Thoracic aorta (tissue), 2 donors: ENCODE measurements at places on chromosomes 12 and 14. TPM values are rescaled to one million over a fixed set of nuclear protein-coding genes. Genes with fewer than 3 reads are reported as not detected.

RAD9B gene
- 0.21 TPM for total RNA-seq

SYNDIG1L gene
- 0.21 TPM for total RNA-seq

NDRG2 gene
- 139 TPM for total RNA-seq

KLHL33 gene
- 0.14 TPM for total RNA-seq

ARHGAP9 gene
- total RNA-seq = 32.0 TPM

SIX1 gene
- 2.6 TPM for total RNA-seq

DNA sequence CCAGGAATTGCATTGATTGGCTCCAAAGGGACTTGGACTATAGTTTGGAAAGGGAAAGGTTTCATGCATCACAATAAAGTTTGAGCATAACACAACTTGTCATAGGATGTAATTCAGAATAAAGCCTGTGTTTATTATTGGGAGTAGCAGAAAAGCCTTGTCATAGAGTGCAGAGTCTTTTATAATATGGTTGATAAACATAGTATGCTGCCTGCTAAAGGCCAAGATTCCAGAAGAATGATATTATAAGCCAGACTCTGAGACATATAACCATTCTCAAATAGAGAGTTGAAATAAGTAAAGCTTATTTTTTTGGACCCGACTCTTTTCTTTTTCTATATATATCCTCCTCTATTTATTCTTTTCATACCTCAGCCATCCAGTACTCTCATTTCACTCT, 207.3 kb downstream of the LRIG3 start:
- H3K27me3 ChIP-seq = no peaks in the 10 kb centered on the region
- H3K36me3 ChIP-seq = no peaks in the 10 kb centered on the region
- no peak overlapping the region for H3K4me3 ChIP-seq
- no peak overlapping the region for H3K27ac ChIP-seq
- H3K4me1 ChIP-seq = no peaks in the 10 kb centered on the region

- no peaks in the 10 kb centered on the region for H3K4me1 ChIP-seq
- H3K27me3 ChIP-seq = no peaks in the 10 kb centered on the region
- H3K4me3 ChIP-seq = no peak overlapping the region
These were observed 210.9 kb upstream of the ARID2 start for GRCh38 chr12:45518291-45519235.

DNA sequence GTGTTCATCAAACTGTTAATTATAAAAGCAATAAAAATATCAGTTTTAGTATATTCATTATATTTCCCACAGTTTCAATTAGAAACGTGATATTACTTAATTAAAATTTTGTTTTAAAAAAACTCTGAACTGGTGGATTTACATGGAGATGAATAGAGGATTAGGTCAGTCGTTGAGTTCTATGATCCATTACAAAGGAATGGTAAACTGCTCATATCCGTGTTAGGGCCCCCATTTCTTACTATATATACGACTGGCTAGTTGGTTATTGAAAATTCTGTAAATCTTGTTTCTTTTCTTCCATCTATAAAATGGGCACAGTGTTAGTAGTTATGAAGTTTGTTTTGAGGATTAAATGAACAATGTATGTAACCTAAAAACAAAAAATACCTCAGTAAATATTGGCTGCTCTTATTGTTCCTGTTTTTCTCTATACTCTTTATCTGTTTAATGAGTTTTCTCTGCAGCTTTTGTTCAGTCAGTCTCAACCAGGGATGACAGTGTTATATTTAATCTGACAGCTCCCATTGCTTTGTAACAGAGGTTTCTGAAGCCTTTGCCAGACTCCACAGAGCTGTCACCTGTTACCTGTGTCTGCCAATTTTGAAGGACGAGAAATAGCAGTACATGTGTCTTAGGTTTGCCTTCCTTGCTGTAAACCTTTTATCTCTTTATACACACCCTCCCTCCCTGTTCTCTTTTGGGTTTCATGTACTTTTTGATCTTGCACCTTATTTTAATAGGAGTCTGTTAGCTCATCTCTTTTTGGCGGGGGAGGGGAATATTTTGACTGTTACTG, 41.5 kb downstream of the FRS2 start:
- DNase-seq = no peak
- no peaks in the 10 kb centered on the region for H3K36me3 ChIP-seq
- H3K27ac ChIP-seq = no peak overlapping the region
- H3K4me1 ChIP-seq = peaks cover 78% of the 10 kb centered on the region
- H3K4me3 ChIP-seq = no peak overlapping the region

- H3K4me3 ChIP-seq = no peak overlapping the region
- DNase-seq = no peak
- H3K27ac ChIP-seq = no peak overlapping the region
- no peaks in the 10 kb centered on the region for H3K4me1 ChIP-seq
These were observed 31.2 kb downstream of the TAS2R7 start for GRCh38 chr12:10771132-10771733.

- H3K4me1 ChIP-seq = peaks cover 36% of the 10 kb centered on the region
- peak within 1 kb of the TSS; percentile 88 for H3K27ac ChIP-seq
- peak within 1 kb of the TSS; percentile 77 for H3K4me3 ChIP-seq
These were observed at the start of gene BTBD7 for GRCh38 chr14:93332853-93333630. BTBD7 (minus strand) TSS chr14:93333036; CDS start chr14:93296051, 36,985 bp downstream.

- no peak overlapping the region for H3K27ac ChIP-seq
- H3K4me1 ChIP-seq = peaks cover 21% of the 10 kb centered on the region
These were observed 40.0 kb upstream of the ATF1 start for GRCh38 chr12:50723865-50724264.

- no peak overlapping the region for H3K27ac ChIP-seq
- H3K4me1 ChIP-seq = no peaks in the 10 kb centered on the region
- DNase-seq = no peak
- no peaks in the 10 kb centered on the region for H3K27me3 ChIP-seq
- H3K4me3 ChIP-seq = no peak overlapping the region
These were observed 206.1 kb downstream of the PCNX1 start for GRCh38 chr14:71113376-71113775.

- peak overlapping the region; percentile 95 for H3K4me3 ChIP-seq
- DNase-seq = peak; percentile 38
These were observed 7.6 kb downstream of the SLC38A2 start for GRCh38 chr12:46364777-46365580.

- no peaks in the 10 kb centered on the region for H3K4me1 ChIP-seq
- H3K36me3 ChIP-seq = no peaks in the 10 kb centered on the region
- no peak overlapping the region for H3K27ac ChIP-seq
- no peak for DNase-seq
These were observed 9.4 kb upstream of the KRT74 start for GRCh38 chr12:52582971-52583456.
